ENCODE measurements at places on chromosomes 6 and 20. TPM values are rescaled to one million over a fixed set of nuclear protein-coding genes. Genes with fewer than 3 reads are reported as not detected.

The RIMS1 gene
- 1.8 TPM for total RNA-seq

The TUBB2B gene
- 144 TPM for total RNA-seq

The PRELID3B gene
- 68.8 TPM for total RNA-seq

The FAM83C gene
- total RNA-seq: not detected

The SIM1 gene
- not detected for total RNA-seq

The SYCP2 gene
- total RNA-seq: 0.27 TPM

The FNDC11 gene
- 0.20 TPM for total RNA-seq

- no peaks in the 10 kb centered on the region for H3K27me3 ChIP-seq
- no peak for DNase-seq
- H3K27ac ChIP-seq: no peak overlapping the region
- H3K36me3 ChIP-seq: no peaks in the 10 kb centered on the region
- no peak overlapping the region for H3K4me3 ChIP-seq
Observed at GRCh38 chr6:87182940-87183339, 27.6 kb downstream of the ZNF292 start.

DNA sequence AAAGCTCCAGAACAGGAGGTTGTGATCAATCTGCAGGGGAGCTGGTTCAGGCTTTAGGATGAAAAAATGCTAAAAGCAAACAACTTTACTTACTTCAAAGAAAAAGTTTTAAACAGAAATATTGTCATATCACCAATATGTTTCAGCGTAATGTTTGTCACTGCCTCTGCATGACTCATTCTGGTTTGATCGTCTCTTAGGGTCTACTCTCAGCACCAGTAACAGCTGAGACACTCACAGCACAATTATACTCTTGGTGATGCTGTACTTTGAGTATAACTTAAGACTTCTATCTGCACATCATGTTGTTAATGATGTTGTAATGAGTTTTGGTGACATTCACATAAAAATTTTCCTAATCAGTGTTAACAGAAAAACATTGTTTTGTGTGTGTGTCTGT, 665.4 kb downstream of the EPM2A start:
- H3K27ac ChIP-seq: no peak overlapping the region
- H3K4me3 ChIP-seq: no peak overlapping the region
- H3K36me3 ChIP-seq: no peaks in the 10 kb centered on the region
- H3K4me1 ChIP-seq: peaks cover 13% of the 10 kb centered on the region
- H3K27me3 ChIP-seq: no peaks in the 10 kb centered on the region
- DNase-seq: no peak

DNA sequence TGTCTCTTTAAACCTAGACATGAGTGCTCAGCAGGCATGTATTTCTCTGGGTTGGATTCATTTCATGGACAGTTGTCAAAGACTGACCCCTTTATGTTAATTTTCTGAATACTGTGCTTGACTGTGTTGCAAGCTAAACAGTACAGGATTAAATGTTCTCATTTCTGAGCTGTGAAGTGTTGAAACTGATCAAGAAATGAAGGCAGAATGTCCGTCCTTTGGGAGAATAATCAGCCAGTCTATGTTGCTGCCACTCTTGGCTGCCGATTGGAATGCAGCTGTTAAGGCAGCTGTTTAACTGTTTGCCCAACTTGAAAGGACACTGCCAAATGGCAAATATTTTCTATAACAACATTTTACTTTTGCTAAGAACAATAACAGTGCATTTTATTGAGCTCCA, 87.3 kb downstream of the CEP57L1 start:
- peaks cover 42% of the 10 kb centered on the region for H3K27me3 ChIP-seq
- no peaks in the 10 kb centered on the region for H3K36me3 ChIP-seq
- DNase-seq: no peak
- no peaks in the 10 kb centered on the region for H3K4me1 ChIP-seq
- no peak overlapping the region for H3K4me3 ChIP-seq

DNA sequence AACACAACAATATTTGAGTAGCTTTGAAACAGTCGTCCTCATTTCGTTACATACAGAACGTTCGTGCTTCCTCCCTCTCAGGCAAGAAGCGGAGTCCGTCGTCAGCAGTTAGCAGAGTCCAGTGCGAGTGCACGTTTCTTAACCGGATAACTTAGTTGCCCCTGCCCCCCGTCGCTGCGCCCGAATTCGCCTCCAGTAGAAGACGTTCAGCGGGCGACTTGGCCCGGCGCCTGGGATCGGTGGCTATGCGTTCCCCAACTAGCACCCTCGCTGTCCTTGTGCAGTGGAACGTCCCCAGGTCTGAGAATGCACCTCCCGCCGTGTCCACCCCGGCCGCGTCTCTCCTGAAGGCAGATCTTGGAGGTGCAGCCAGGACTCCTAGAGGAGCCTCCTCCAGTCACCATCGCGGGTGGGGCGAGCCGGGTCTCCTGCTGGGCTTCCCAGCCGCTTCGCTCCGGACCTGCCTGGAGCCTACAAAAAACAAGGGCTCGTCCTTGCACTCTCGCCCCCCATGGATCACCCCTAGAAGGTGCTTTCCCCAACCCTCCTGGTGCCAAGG, 910 bp upstream of the PCSK2 start:
- no peak overlapping the region for H3K27ac ChIP-seq
- peaks cover 4% of the 10 kb centered on the region for H3K4me1 ChIP-seq
- peak overlapping the region; percentile 42 for H3K4me3 ChIP-seq

GRCh38 chr20:5471368-5471767, 154.6 kb upstream of the PROKR2 start:
- H3K4me1 ChIP-seq: no peaks in the 10 kb centered on the region
- H3K4me3 ChIP-seq: no peak overlapping the region
- H3K36me3 ChIP-seq: no peaks in the 10 kb centered on the region
- DNase-seq: no peak
- no peak overlapping the region for H3K27ac ChIP-seq
- H3K27me3 ChIP-seq: no peaks in the 10 kb centered on the region

DNA sequence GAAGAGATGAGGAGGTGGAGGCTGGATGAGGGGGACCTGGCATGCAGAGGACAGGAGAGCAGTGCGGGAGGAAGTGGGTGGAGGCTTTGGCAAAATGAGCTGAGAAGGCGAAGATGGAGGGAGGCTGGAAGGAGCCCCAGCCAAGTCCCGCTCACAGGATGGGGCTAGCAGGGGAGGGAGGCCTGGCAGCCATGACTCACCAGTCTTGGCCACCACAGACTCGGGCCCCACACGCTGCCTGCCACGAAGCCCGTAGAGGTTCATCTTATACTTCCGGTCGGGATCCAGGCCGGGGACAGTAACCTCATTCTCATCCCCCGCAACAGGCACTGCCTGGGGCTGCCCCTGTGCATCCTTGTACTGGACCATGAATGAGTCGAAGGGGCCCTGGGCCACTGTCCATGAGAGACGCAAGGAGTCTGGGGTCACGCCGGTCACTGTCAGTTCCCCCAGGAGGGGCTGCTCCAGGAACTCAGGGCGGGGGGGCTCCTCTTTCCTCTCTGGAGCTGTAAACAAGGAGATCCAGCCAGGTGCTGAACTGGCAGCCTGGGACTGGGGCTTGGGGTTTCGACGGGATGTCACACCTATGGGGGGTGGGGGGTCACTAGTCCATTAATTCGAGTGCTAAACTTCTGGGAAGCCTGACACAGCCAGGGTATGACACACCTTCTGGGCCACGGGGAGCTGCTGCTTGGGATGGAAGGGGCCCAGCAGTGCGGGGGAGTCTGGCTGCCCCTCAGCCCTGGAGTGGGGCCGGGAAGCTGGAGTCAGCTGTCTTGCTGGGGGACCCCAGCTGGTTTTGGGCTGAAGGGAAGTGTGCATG, 27.8 kb downstream of the TNXB start:
- H3K4me1 ChIP-seq: peaks cover 35% of the 10 kb centered on the region
- DNase-seq: peak; percentile 82
- H3K27ac ChIP-seq: no peak overlapping the region
- H3K27me3 ChIP-seq: peaks cover 50% of the 10 kb centered on the region
- no peak overlapping the region for H3K4me3 ChIP-seq

DNA sequence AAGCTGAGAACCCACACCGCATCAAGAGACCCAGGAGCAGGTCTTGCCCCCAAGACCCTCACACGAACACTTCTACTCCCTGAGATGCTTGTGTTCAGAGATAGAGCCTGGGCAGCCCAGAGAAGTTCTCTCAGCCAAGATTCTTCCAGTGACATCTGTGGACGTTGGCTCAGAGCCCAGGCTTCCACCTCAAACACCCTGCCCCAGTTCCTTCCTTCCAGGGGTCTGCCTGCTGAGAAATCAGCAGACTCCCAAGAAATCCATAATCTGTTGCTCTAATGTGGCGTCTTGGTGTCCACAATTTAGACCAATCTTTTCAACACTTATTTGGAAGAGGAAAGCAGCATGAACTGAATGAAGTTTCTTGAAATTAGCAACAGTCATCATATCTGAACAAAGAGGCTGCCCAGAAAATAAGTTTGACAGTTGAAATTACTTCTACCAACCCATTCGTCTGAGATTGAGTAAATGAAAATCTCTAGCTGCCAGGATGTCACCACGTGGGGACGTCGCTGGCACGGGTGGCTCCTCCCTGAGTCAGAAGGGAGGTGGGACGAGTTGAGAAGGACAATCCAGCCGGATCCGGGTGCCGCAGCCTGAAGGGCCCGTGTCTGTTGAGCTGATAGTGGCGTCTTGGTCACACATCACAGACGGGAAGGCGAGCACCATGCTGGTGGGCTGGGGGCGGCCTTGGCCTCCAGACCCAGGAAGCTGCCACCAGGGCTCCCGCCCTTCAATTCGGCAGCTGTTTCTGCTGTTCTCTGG, 400.9 kb downstream of the TAF4 start:
- no peak for DNase-seq
- H3K4me1 ChIP-seq: no peaks in the 10 kb centered on the region
- no peaks in the 10 kb centered on the region for H3K27me3 ChIP-seq

DNA sequence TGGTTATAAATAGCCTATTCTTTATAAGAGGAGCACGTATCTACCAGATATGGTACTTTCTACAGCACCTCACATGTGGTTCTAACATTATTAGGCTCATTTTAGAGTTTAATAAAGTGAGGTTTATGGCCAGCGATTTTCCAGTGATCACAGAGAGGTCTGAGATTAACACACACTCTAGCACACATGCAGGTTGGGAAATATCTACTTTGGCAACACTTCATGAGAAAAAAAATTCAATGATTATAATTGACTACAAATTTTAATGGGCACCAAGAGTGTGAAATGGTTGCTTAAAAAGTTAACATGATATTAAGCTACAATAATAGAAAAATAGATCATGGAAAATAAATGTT, 693 bp upstream of the KLHL31 start:
- no peak overlapping the region for H3K27ac ChIP-seq
- DNase-seq: no peak
- peaks cover 6% of the 10 kb centered on the region for H3K27me3 ChIP-seq
- H3K4me1 ChIP-seq: no peaks in the 10 kb centered on the region
- no peaks in the 10 kb centered on the region for H3K36me3 ChIP-seq

- no peaks in the 10 kb centered on the region for H3K27me3 ChIP-seq
- H3K36me3 ChIP-seq: no peaks in the 10 kb centered on the region
- no peak for DNase-seq
- H3K4me3 ChIP-seq: no peak overlapping the region
- peaks cover 11% of the 10 kb centered on the region for H3K4me1 ChIP-seq
Observed at GRCh38 chr20:37387519-37388269, 41.8 kb downstream of the SRC start.

DNA sequence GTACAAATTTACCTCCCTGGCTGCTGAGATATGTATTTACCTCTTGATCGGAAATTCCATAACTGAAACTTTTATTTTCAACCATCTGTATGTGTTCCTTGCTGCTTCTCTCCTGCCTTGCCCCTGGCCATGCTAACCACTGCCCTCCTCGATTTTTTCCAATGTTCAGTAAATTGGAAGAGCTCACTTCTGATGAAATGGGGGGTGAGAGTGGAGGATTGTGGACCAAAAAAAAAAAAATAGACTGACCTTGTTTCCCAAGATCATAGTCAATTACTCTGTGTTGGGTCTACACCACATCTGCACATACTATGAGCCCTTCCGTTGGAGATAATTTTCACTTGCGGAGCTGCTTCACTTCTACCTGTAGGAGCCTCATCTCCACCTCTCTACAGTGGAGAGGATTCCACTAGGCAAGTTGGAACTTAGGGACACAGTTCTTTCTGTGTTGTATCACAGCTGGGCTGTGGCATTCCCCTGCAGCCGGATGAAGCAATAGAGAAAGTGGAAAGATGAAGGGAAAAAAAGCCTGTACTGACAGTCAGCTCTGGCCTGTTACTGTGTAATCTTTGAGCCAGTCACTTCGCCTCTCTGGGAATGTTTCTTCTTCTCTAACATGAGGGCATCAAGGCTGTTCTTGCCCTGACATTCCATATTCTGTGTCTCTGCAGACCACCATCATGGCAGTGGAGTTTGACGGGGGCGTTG, 1.6 kb downstream of the PSMB9 start:
- peaks cover 8% of the 10 kb centered on the region for H3K4me1 ChIP-seq
- no peak overlapping the region for H3K4me3 ChIP-seq
- H3K27me3 ChIP-seq: peaks cover 5% of the 10 kb centered on the region
- no peaks in the 10 kb centered on the region for H3K36me3 ChIP-seq
- no peak for DNase-seq

DNA sequence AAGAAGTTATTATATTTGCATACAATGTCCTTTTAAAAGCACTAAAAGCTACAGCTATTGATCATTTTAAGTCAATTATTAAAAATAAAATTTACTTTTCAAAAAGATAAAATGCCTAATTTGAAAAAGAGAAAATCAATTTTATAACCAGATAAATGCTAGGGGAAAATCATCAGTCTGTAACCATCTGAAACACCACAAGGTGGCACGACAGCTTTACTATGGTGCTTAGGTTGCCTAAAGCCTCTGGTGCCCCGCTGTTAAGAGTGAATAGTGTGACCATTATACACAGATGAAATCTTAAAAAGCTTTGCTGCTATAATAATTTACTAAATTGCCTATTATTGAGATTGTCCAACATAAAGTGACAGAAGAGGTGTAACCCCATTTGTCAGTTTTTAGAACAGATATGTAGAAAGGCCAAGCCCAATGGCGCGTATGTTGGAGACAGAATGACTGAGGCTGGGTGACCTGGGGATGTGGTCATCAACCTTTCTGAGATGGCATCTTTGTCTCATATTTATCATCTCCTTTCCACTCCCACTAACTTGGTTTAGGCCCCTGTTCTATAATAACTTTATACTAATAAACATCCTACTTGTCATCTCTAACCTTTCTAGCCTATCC, 100.8 kb downstream of the MOXD1 start:
- H3K4me1 ChIP-seq: no peaks in the 10 kb centered on the region
- no peak overlapping the region for H3K27ac ChIP-seq
- H3K4me3 ChIP-seq: no peak overlapping the region

GRCh38 chr20:61646453-61646852, 394.4 kb downstream of the CDH4 start:
- H3K27ac ChIP-seq: no peak overlapping the region
- H3K27me3 ChIP-seq: no peaks in the 10 kb centered on the region
- no peak for DNase-seq
- no peaks in the 10 kb centered on the region for H3K4me1 ChIP-seq
- H3K4me3 ChIP-seq: no peak overlapping the region
- no peaks in the 10 kb centered on the region for H3K36me3 ChIP-seq

DNA sequence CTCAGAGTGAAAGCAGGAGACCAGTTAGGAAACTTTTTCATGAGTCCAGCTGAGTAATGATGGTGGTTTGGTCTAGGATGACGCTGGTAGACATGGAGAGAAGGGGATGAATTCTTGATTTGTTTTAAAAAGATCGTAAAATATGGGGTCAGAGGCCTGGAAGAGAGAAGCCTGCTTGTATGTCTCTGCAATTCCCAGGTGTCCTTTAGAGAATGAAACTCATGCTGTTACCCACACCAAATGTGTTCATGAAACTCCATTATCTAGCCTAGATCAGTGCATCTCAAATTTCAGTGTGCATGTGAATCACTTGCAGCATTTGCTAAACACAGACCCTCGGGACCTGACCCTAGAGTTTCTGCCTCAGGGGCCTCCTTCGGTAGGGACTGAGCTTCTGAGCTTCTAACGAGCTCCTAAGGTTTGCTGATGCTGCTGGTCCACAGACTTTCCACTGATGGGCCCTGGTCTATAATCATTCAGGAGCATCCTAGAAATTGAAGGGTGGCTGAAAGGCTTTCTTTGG, 302.0 kb upstream of the PLCB4 start:
- no peak overlapping the region for H3K4me3 ChIP-seq
- H3K27ac ChIP-seq: no peak overlapping the region
- no peaks in the 10 kb centered on the region for H3K4me1 ChIP-seq
- no peaks in the 10 kb centered on the region for H3K27me3 ChIP-seq

All from astrocyte (in vitro differentiated cells and primary cell).